ENCODE measurements at places on chromosomes 2 and 18.

DNA sequence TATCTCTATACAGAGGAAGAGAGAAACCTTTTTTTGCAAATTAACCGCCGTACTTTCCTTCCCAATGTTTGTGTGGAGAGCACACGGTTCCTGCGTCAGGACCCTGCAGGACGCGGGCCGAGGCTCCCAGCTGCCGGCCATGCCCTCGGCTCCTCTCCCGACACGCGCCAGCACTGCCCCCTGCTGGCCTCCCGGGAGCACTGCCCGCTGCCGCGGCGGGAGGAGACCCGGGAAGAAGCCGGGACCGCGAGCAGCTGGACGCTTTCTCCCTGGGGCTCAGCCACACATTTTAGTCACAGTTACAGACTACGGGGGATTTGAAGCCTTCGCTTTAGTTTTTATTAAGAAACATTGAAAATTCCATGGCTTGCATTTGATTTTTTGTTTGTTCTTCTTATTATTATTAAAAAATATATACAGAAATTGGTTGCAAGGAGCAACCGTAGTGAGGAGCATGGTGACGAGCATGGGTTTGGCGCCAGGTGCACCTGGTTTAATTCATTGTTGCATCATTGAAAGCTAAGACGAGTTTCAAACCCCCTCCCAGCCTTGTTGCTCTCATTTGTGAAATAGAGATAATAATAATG lies 401.2 kb downstream of the GALR1 start:
- no peak for DNase-seq

- DNase-seq, result no peak
These were observed 181.2 kb upstream of the LRATD1 start for GRCh38 chr2:14451312-14451711.

DNA sequence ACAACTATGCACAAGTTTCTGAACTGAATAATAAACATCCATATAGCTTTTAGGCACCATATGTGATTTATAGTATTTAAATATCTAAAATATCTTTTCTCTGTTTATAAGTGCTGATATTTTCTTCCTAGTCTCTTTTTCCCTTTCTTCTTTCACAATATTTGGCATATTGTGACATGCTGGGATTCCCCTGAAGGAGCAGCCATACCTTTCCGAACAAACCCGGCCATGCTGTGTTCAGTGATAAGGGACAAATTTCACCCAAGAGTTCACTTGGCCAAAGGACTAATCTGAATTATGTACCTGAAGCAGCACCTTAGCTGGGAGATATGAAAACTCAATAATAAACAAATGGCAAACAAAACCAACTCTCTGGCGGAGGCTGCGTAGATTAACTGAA lies 250.8 kb downstream of the RDH14 start:
- DNase-seq, result no peak

- no peak for DNase-seq
These were observed 50.6 kb downstream of the DPYSL5 start for GRCh38 chr2:26898480-26899078.

DNA sequence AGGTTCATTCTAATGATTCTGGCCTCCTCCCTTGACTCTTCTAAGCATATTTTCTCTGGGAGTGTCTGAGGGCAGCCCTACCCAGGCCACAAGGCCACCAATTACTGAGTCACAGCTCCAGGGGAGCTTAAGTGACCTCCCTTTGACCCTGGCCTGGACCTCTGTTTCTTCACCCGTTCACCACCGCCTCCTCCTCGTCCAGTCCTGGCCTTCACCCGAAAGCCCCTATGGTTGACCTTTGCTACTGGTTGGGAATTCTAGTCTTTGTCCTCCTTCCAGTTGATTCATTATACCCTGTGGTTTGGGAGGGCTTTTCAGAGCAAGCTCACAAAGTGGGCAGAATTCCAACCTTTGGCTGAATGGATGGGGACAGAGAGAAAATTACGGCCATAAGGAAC lies 72.6 kb downstream of the NRP2 start:
- DNase-seq, result no peak

- DNase-seq, result peak; percentile 26
These were observed 339 bp downstream of the ACAA2 start for GRCh38 chr18:49813069-49813318.

DNA sequence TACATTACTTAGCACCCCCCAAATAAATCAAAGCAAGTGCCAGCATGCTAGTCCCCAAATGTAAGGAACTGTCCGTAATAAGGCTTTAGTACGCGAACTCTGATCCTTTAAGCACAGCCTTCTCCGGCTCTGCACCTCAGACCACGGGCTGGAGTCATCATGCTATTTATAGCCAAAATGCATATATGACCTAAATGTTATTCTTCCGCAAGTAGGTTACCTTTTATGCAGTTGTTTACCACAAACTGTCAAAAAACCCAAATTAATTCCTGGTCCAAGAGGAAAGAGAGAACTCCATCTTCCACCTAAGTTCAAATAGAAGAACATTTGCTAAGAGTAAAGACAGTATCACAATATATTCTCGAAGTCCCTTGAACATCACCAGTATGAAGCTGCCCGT lies 42.7 kb downstream of the ZNF516 start:
- DNase-seq, result no peak

GRCh38 chr2:210269148-210269547 lies 43.9 kb upstream of the ACADL start:
- no peak for DNase-seq

All from breast epithelium (tissue), 4 donors.